HS-27A (cell line): ENCODE measurements at places on chromosomes 1 and 21.
A peak's percentile ranks its signal among the peaks of the same experiment; 100 is the strongest.

- DNase-seq: no peak
Observed at GRCh38 chr1:162536511-162536910, 25.0 kb upstream of the UAP1 start.

- peak; percentile 96 for DNase-seq
Observed at GRCh38 chr1:59143133-59143487, 153.8 kb upstream of the FGGY start.

DNA sequence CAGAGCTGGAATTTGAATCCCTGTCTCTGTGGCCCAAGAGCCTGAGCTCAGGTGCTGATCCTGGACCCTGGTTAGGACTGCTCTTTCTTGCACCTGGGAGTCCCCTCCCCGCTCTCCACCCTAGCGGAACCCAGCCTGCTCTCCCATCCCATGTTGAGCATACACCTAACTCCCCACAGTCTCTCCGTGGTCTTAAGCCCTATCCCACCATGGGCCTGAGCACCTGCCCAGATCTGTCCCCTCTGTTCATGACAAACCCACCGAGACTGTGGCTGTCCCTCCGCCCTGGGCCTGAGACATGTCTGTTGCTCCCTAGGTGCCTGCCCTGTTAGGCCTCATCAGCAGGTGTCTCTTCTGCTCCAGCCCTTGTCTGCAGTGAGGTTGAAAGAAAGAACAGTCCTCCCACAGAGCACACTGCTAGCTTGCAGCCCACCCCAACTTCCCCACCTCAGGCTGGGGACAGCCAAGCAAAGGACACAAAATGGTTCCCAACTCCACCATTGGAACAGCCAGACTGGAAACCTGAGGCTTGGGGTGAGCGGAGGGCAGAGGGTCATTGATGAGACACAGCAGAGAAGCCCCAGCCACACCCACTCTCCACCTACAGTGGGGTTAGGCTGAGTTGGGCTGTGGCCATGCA is 118.5 kb downstream of the MATN1 start:
- no peak for DNase-seq

DNA sequence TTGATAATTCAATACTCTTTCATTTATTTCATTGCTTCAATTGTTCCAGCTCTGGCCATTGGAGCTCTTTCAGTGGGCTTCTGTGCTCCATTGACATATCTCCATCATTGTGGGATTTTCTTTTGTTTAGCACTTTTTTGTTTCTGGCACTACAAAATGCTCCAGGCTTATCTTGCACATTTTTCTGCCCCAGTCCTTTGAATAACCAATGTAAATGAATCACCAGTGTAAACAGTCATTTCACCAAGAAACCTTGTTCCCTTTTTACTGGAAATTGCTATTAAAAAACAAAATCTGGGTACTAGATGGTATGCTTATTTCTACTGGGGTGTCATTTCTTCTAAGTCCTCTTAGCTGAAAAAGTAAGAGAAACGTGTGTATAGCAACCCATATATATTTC is 173.0 kb upstream of the LYPLAL1 start:
- DNase-seq: no peak

DNA sequence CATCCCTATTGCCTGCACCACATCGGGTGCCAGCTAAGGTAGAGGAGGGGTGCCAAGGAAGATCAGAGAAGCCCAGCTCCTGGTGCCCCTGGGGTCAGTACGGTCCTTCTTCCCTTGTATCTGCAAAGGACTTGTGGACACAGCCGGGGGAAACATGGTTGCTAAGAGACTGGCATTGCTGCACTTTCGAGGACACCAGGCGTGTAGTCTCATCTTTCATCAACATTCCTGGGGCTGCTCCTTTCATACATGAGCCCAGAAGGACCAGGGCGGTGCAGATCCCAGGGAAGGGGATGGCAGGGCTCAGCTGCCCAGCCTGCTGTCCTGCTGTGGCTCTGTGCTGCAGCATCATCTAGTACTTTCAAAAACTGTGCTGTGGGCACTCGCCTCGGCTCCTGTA is 61.0 kb downstream of the RUNX1 start:
- DNase-seq: no peak

DNA sequence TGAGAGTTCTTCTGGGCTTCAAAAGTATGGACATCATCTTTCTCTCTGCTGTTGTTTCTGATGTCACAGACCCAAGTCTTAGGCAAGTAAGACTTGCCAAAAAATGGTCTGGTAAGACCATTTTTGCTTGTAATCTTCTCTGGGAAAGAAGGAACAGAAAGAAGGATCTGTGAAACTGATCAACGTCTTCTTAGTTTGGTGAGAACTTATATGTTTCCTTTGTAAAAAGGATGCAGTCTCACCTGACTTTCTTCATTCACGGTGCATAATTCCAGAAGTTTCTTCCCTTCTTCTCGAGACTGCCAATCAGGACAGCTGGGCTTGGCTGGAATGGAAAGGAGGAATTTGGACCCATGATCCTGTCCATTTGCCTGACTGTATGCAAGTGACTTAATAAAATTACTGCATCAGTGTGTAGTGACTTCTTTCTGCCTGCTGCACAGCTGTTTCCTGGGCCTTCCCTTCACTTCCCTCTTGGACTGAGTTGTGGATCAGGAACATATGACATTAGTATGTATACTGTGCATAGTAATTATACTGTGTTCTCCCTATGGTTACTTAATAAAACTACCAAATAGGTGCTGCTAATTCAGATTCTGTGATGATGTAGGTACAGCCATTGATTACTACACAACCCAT is 7.6 kb upstream of the DENND1B start:
- DNase-seq: no peak

- DNase-seq: no peak
Observed at GRCh38 chr1:109980324-109981003, 4.1 kb upstream of the AHCYL1 start.

DNA sequence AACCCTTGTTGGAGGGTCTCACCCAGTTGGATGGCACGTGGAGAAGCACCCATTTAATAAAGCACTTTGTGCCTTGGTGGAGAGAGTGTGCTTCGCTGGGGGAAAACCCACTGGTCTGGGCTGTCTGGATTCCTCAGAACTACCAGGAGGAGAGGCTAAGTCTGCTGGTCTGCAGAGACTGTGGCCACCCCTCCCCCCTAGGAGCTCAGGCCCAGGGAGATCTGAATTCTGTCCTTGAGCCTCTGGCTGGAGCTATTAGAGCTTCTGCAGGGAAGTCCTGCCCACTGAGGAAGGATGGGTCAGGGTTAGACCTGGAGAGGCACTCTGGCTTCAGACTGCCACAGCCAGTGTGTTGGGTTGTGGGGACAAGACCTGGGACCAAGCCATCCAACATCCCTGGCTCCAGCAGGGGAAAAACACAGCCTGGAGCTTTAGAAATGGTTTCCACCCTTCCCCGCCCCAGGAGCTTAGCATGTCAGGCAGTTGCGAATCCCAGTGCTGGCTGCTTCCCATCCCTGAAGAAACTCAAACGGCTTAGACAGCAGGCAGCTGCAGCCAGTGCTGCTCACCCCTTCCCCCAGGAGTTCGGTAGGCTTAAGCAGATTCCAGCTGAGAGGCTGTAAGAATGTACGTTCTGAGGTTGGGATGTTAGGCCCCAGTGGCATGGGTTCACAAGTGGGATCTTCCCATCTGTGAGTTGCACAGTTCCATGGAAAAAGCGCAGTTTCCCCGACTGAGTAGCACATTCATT is 288.3 kb downstream of the TGFB2 start:
- no peak for DNase-seq

- no peak for DNase-seq
Observed at GRCh38 chr1:85224734-85225623, 24.2 kb upstream of the SYDE2 start.

DNA sequence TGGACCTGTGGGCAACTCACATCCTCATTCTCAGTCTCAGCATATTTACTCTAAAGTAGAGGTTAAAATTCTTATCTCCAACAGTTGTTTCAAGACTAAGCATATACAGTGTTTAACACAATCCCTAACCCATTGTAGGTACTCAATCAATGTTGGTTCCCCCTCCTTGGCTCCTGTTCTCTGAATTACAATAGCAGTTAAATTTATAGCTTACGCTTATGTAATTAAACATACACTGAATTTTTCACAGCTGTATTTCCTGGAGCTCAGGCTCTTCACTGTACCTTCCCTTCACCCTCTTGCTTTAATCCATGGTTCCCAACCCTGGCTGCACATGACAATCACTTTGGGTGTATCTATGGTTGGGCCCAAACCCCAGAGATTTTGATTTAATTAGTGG is 89.4 kb downstream of the LPAR3 start:
- no peak for DNase-seq

- peak; percentile 74 for DNase-seq
Observed at GRCh38 chr1:227192163-227192562, 126.1 kb downstream of the CDC42BPA start.

DNA sequence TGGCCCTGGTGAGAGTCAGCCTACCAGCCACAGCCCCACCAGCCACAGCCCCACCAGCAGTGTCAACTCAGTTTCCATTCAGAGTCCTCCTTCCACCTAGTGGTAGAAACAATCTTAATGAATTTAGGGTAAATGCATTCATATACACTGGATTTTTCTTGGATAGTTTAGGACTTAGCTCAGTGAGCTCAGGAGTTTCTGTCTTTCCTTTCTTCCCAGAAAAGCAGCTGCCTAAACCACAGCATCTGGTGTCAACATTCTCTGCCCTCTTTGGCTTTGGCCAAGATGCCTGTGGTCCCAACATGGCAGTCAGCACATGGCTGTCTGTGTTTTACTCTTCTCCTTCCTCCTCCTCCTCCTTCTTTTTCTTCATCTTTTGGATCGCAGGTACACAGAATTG is 94.0 kb downstream of the CLIC6 start:
- no peak for DNase-seq

DNA sequence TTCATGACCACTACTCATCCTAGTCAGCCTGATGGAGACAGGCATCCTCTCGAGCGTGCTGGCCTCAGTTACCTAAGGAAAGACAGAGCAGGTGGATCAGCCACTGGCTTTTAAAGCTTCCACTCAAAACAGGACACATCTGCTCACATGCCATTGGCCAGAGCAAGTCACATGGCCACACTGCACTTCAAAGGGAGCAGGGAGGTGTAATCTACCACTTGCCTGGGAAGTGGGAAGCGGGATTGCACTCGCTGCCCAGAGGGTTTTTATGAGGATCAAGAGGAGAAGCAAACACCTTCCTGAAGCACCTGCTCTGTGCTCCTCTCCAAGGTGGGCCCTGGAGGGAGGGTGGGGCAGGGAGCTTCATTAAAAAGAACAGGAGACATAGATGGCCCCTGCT is 108.0 kb downstream of the TAS1R2 start:
- DNase-seq: no peak

DNA sequence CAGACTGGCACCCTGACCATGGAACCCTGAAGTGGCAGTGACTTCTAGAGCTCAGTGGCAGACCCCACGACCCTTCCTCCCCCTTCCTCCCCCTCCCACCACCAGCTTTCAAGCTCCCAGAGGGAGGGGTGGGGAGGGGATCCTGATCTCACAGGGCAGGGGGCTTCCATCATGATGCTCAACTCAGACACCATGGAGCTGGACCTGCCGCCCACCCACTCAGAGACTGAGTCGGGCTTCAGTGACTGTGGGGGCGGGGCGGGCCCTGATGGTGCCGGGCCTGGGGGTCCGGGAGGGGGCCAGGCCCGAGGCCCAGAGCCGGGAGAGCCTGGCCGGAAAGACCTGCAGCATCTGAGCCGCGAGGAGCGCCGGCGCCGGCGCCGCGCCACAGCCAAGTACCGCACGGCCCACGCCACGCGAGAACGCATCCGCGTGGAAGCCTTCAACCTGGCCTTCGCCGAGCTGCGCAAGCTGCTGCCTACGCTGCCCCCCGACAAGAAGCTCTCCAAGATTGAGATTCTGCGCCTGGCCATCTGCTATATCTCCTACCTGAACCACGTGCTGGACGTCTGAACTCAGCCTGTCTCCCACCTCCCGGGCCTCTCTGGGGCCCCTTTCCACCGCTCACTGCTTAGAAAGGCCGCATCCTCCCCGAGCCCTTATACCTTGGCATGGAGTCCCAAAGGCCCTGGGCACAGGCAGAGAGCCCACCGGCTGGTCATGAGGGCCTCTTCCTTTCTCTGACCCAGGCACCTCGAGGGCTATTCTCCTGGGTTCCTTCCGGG is 3.9 kb downstream of the NHLH1 start:
- no peak for DNase-seq

DNA sequence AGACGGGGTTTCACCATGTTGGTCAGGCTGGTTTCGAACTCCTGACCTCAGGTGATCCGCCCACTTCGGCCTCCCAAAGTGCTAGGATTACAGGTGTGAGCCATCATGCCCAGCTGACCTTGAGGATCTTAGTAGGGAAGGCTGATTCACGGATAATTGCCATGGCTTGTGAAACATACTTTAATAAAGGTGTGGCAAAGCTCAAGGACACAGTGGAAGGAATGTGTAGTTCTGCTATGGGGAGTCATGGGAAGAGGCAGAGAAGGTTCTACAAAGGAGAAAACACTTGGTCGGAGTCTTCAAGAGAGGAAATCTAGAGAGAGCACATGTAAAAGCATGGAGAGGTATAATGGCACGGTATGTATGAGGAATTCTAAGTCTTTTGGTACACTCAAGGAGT is 12.7 kb upstream of the PTCH2 start:
- no peak for DNase-seq

DNA sequence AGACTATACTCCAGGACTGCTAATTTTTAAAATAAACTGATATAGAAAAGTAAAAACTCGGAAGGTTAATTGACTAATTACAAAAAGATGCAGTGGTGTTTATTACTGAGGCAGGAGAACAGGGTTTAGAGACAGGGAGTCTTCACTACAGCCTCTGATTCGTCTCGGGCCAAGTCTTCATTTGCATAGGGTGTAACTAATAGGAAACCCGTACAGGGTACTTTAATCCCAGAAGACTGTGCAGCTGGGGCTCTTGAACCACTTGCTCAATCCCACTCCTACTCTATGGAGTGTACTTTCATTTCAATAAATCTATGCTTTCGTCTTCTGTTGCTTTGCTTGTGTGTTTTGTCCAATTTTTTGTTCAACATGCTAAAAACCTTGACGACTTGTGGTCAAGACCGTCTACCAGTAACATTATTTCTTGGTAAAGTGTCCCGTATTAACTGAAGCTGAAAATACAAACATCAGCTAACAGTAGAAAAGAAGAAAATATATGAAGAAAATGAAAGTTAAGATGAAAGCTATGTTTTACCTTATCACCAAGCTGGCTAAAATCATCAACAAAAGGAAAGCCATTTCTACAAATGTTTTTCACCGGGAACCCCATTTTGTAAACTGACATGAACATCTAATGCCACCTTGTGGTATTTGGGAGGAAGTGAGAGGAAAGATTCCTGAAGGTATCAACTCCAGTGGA is 8.0 kb downstream of the SDHB start:
- no peak for DNase-seq

GRCh38 chr21:42321231-42321630 is 6.0 kb upstream of the TFF3 start:
- DNase-seq: no peak

DNA sequence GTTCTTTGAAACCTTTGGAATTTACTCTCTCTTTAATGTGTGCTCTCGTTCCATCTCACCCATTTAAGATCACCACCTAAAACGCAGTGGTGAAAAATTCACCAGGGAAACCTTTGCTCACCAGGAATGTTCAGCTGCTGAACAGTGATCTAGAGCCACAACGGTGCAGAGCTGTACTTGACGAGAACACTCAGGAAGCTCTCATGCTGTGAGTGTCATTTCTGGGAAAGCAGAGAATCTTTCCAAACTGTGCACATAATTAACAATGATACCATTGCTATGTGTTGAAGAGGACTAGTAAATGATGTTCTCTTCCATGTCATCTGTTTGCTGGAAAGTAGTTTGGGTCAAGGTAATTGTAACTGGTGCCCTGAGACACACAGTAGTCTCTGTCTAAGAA is 117.1 kb downstream of the ZZZ3 start:
- DNase-seq: no peak
